ENCODE measurements at places on chromosomes 5 and 9. TPM values are rescaled to one million over a fixed set of nuclear protein-coding genes. Genes with fewer than 3 reads are reported as not detected.

GRCh38 chr5:67037171-67037570 is 159.4 kb downstream of the CD180 start:
- no peak for DNase-seq

- no peak for DNase-seq
These were observed 195.8 kb upstream of the KLF4 start for GRCh38 chr9:107685376-107685775.

DNA sequence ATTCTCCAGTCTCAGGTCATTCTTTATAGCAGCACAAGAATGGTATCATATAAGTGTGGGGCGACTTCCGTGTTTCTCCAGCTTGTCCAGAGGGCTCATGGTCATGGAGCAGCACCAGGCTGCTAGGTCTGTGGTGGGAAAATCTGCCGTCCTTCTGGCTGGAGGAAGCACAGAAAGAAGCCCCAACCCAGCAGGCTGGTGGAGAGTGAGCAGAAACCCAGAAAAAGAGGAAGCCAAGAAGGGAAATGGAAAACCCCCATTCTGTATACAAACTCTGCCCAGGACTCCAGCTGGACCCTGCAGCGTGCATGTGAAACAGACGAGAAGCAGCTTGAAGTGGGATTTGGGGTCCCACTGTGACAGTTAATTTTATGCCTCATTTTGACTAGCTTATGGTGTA is 34.3 kb upstream of the OLFM1 start:
- no peak for DNase-seq

GRCh38 chr5:61724102-61724501 is 392.0 kb downstream of the ZSWIM6 start:
- DNase-seq: no peak

DNA sequence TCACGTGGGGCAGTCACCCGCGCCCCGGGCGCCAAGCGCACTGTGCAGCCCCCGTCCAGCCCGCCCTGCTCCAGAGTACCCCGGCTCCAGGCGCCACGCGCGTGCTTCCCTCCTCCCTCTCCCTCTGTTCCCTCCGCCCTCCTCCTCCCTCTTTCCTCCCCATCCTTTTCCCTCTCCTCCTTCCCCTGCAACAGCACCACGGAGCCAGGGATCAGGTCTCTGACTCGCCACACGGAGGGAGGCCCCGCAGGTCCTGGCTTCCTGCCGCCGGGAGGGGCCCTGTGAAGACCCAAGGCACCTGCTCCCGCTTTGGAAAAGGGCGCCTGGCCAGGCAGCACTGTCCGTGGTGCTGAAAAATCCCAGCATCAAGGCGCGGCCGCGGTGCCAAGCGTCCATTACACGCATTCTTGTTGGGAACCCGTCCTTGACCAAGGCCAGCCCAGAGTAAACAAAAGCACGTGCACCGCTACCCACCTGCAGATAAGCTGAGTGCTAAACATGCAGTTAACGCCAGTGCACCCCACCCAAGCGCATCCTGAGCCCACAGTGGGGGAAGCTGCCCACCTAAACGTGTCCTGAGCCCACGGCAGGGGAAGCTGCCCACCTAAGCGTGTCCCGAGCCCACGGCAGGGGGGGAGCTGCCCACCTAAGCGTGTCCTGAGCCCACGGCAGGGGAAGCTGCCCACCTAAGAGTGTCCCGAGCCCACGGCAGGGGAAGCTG is 21.7 kb downstream of the SLC6A18 start:
- no peak for DNase-seq

DNA sequence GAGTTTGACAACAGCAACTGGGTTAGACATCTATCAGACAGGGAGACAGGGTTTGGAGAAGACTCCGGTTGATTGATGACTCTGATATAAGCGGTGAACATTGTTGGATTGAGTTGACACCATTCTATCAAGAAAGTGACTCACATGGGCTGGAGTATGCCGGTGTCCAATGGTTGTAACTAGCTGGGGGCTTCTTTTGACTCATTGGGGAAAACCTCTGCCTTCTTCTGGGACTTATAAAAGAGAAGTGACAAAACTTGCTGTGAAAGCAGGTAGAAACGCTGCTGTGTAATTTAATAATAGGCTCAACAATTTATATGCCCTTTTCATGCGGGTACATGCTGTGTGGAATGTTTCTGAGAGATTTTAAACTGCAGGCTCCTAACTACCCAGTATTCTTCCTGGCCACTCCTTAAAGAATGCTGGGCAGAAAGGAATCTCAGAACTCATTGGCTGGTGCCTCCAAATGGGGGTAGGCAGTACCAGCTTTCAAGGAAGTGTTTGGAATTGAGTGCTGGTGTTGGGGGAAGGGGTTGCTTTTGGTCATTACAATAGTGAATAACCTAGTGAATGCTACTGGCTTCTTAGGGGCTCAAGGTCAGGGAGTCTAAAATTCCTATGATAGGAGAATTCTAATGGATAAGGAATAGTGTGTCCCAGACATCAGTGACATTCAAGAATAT is 43.9 kb downstream of the FYB1 start:
- DNase-seq: no peak

DNA sequence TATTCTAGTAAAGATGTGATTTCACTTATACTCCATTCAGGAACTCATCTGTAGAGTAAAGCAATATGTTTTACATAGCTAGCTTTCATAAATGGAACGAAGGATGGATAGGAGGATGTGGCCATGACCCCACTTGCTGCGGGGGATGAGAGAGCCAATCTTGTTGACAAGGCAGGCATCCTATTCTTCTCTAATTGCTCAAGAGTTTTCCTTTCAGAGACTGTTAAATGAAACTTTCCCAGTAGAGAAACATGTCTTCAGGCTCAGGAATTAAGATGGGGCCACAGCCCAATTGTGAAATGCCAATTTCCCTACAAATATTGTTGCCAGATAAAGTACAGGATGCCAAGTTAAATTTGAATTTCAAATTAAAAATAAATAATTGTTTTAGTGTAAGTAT is 196.2 kb upstream of the TUT7 start:
- DNase-seq: no peak

DNA sequence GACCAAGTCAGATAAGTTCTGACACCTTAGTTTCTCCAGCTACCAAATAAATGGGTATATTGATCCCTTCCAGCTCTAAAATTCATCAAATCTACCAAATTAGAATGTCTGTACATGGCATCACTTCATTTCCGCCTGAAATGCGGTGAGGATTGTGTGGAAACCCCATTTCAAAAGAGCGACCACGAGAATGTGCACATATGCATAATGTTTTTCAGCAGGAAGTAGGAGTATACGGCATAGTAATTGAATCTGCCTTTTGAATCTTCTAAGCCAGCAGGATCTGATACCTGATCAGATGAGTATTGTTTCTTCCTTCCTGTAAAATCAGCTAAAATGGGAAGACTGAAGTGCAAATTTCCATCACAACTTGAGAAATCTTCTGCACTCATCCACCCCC is 418.6 kb downstream of the TMEM38B start:
- no peak for DNase-seq

DNA sequence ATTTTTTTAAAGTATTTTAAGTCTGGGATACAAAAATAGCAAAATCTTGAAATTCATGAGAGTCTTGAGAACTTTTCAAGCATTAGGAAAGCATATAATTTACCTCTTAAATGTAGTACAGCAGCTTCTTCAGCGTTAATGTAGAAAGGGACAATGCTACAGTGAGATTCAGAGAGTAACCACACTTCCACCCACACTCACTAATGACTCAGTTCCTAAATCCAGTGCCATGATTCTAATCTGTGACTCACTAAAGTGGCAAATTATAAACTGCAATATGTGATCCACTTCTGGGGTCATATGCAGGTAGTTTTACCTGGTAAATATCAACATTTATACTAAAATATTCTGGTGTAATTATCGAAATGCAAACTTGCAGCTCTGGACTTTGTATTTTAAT is 434.5 kb upstream of the TUSC1 start:
- no peak for DNase-seq

GRCh38 chr5:95908799-95909198 is 52.9 kb downstream of the ELL2 start:
- DNase-seq: no peak

DNA sequence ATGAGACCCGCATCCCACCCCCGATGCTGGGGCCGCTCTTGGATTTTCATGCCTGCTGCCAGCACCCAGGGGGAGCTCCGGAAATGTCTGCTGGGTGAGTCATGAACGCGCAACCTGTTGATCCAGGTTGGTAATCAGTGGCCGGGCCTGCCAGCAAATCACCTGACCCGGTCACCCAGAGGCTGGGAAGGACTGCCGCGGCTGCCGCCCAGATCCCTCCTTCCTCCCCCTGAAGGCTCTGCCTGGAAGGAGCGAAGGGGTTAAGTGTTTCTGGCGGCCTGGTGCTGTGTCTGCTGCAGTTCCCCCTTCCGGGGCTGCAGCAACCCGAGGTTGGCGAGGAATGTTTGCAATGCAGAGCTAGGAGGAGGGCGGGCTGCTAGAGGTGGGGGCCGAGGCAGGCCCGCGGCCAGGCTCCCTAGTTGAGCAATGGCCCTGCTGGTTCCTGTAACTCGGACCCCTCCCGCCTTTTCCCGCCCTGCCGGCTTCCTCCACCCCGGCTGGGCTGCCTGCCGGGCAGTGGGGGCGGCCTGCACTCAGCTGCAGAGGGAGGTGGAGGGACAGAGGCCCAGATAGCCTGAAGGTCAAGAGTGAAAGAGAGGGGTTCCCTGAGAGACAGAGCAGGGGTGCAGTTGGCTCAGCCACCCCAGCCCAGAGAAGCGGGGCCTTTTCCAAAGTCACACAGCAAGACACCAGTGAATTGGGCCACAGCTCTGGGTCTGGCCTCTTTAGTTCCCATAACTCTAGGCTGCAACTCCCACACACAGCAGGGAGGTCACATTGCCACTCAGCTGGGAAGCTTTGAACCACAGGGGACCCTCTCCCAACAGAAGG is 156.3 kb upstream of the IER5L start:
- peak; percentile 94 for DNase-seq

DNA sequence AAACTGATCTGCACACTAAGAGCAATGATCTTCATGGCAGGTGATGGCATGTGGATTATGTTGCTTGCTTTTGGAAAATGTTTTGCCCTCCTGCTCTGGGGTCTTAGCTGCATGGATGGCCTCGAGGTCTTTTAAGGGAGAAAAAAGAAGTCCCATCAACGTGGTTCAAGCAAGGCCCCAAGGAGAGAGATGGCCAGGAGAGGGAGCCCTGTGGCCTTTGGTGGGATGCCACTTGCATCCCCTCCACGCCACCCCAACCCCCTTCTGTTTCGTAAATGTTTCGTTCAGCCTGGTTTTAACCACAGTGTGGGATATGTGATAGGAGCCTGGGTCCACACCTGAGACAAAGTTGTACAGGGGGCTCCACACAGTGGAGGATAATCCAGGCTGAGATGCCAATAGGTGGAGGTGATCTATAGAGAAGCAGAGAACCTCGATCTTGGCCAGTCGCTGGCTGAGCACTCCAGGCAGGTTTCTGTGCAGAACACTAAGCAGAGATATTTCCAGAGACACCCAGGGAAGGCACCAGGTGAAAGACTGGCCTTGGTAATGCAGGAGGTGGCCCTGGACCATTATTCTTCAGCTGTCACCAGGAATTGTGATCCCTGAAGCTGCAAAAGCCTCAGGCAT is 25.8 kb upstream of the FRRS1L start:
- no peak for DNase-seq

GRCh38 chr9:124014956-124015660 is 3.5 kb downstream of the LHX2 start:
- no peak for DNase-seq

The RAB24 gene
- 22.4 TPM for total RNA-seq

The OR1J2 gene
- not detected for total RNA-seq
